CD4-positive, alpha-beta T cell treated with Interleukin-15 for 4 hours (primary cell): ENCODE measurements at places on chromosomes 16 and 17.

DNA sequence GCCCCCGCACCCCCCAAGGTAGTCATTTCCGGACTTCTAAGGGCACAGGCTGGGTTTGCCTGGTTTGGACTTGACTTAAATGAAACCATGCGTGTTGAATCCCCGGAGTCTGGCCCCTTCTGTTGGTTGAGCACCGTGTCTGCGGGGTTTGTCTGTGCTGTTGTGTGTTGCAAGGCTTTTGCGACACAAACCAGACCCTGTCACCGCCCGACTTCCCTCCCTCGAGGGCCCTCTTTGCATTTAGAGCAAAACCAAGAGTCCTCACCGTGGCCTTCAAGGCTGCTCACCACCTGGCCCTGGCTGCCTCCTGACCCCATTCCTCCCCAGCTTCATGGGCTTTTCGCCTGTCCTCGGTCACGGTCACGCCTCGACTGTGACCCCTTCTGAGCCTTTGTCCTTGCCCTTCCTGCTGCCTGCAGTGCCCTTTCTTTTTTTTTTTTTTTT lies 7.4 kb downstream of the CRISPLD2 start:
- DNase-seq, result no peak

GRCh38 chr17:39305978-39306377 lies 80.2 kb upstream of the STAC2 start:
- DNase-seq, result no peak

DNA sequence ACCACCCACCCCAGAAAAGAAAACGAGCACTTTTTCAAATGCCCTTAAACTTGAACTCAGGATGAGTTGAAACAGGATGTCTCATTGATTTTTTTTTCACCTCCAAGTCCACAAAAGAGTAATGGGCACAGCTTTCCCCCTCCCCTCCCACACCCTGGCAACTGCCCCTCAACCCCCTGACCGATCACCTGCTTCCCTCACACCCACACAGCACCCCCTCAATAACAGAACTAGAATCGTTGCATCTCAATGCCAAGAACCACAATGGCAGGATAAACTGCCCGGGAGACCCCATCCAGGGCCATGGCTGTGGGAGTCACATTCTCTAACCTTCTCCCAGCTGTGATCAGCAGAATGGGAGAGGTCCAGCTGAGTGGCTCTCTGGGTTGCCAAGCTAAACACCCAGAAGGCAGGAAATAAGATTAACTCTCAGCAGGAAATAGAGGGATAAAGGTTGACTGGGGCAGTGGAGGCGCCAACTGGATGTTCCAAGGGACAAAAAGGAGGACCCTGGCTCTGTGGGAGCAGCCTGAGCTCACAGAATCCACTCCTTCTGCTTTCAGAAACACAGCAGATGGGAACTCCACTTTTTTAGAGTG lies 128.0 kb upstream of the SDK2 start:
- DNase-seq, result no peak

DNA sequence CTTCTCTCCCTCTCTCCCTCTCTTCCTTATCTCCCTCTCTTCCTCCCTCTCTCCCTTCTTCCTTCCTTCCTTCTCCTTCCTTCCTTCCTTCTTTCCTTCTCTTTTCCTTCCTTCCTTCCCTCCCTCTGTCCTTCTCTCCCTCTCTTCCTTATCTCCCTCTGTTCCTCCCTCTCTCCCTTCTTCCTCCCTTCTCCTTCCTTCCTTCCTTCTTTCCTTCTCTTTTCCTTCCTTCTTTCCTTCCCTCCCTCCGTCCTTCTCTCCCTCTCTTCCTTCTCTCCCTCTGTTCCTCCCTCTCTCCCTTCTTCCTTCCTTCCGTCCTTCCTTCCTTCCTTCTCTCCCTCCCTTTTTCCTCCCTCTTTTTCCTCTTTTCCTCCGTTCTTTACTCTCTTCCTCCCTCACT lies 38.6 kb downstream of the HS3ST4 start:
- no peak for DNase-seq

- DNase-seq, result no peak
Observed at GRCh38 chr17:8412089-8412488, 14.5 kb upstream of the RNF222 start.
